ENCODE measurements at places on chromosomes 1 and 21. TPM values are rescaled to one million over a fixed set of nuclear protein-coding genes. Genes with fewer than 3 reads are reported as not detected.

GRCh38 chr1:160664573-160665051 lies 17.8 kb upstream of the SLAMF1 start:
- no peak for DNase-seq

The CHI3L2 gene
- not detected for polyA plus RNA-seq

DNA sequence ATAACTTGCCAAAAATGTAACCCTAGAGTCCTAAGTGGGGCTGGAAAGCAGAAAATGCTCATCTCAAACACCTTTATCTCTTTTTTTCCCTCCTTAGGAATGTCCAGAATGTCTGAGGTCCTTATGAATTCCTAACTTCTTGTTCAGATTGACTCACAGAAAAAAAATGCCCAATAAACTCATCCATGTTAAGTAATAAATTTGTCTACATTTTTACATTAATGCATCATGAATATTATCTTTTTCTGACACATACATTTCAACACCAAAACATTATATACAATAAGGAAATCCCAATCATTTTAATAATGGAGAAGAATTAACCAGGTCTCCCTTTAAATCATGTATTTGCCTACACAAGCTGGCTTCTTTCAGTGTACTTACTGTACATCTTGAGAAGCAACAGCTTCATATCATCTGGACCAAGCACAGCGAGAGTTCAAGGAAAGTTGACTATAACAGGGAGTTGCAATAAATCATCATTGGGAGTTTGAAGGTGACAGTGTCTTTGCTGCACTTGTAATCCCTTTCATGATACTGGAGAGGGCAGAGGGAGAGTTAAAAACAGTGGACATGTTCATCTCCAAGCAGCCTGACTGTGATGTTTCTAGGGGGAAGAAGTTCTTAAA lies 565.2 kb downstream of the LTN1 start:
- DNase-seq: peak; percentile 70

DNA sequence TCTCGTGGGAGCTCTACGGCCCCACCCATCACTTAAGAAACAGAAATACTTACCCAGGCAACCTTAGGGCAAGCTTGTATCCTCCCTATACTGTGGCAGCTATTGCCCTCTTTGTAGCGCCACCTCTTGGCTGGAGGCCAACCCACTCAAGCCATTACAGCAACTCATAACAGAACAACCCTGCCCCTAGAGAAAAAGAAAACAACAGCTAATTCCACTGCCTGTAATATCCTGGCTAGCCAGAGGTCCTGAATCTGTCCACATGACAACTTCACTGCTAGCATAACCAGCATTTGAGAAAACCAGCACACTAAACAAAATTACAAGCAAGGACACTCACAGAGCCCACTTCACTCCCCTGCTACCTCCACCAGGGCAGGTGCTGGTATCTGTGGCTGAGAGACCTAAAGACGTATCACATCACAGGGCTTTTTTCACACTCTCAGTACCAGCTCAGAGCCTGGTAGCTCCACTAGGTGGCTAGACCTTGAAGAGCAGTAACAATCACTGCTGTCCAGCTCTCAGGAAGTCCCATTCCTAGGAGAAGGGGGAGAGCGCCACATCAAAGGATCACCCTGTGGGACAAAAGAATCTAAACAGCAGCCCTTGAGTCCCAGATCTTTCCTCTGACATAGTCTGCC lies 14.5 kb upstream of the MX1 start:
- DNase-seq: no peak

The OLIG2 gene
- polyA plus RNA-seq: 0.08 TPM

GRCh38 chr1:226690460-226690982 lies 48.6 kb downstream of the ITPKB start:
- DNase-seq: no peak

GRCh38 chr1:156072251-156072650 lies 10.0 kb downstream of the MEX3A start:
- DNase-seq: no peak

GRCh38 chr1:231866392-231867331 lies 240.1 kb downstream of the DISC1 start:
- DNase-seq: peak; percentile 48

The FCRL1 gene
- 0.20 TPM for polyA plus RNA-seq

The NR5A2 gene
- polyA plus RNA-seq: 2.4 TPM

DNA sequence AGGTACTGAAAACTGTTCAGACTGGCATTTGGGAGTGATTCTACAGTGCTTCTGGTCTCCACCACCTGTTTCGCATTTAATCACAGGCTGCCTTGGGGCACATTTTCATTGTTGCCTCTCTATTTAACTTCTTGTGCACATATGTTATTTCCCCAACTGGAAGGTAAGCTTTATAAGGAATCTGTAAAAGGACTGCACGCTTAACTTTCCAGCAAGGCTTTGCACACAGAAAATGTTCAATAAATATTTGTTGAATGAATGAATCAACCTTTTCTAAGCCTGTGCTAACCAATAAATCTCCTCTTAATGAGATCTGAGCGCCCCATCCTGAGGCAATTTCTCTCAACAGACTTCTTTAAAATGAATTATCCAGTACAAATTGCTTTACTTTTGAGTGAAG lies 84.3 kb upstream of the ARHGAP29 start:
- no peak for DNase-seq

GRCh38 chr1:33081554-33082305 lies 777 bp downstream of the AZIN2 start:
- no peak for DNase-seq

- no peak for DNase-seq
Observed at GRCh38 chr21:20215959-20216358, 782.2 kb upstream of the NCAM2 start.

The CFH gene
- polyA plus RNA-seq: 95.3 TPM

The DENND2C gene
- polyA plus RNA-seq: 9.4 TPM

DNA sequence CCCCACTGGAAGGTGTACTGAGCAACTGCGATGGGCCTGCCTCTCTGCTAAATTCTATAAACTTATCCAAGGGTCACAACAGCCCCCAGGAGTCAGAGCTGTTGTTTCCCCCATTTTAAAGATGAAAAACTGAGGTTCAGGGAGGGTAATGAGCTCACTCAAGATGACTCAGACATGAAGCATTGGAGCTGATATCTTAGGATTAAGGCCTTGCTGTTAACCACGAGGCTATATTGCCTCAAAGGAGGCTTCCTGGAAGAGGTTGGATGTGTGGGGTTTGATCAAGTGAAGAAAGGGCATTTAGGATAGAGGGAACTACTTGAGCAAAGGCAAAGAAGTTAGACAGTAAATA lies 6.7 kb downstream of the LDLRAP1 start:
- no peak for DNase-seq

DNA sequence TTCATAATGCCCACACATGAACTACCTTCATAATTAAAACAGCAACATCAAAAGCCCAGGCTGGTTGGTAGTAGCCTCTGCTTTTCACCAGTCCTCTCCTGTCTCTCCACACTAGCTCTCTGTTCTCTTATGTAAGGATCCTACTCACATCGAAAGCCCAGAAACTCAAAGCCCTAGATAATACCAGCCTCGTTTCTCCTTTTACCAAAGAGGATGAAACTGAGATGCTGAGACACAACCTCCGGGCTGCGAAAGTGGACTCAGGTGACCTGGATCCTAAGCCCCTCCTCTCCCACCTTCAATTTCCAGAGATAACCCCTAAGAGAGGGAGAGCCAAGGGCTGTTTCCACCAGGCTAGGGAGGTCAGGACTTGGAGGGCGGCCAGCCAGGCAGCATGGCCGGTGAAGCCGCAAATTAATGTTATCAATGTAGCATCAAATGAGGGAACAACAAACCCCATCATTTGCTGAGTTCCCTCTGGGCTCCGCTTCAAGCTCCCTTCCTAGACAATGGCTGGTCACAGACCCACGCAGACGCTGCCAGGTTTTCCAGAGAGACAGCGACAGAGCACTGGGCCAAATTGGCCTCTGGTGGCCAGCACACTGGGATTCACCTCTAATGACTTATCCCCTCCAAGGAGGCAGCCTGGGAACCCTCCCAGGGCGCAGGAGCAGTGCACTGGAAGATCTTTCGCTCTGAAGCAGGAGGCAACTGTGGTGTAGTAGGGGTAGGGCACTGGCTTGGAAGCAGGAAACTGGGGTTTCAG lies 20.7 kb upstream of the STMN1 start:
- no peak for DNase-seq

The NRIP1 gene
- 51.7 TPM for polyA plus RNA-seq

DNA sequence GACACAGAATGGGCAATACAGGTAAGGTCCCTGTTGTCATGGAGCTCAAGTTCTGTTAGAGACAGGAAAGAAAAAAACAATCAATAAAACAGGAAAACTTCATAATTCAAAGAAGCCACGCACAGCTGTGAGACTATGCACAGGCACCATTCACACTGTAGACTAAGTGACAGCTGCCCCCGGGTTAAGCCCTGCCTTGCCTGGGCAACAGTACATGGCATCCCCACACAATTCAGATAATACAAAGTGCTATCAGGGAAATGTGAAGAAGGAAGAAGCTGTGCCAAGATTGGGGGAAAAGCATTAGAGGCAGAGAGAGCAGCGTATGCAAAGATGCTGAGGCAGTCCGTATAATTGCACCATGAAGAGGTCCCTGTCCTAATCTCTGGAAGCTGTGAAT lies 9.0 kb upstream of the KCNE2 start:
- DNase-seq: no peak

All from muscle of back (tissue), 13 donors.